Stimulated activated CD4-positive, alpha-beta T cell treated with anti-CD3 and anti-CD28 coated beads, Interleukin-12 subunit alpha, Interleukin-12 subunit beta, amount 100 ng/mL, for 4 hours (primary cell): ENCODE measurements at places on chromosomes 7 and 10.
A peak's percentile ranks its signal among the peaks of the same experiment; 100 is the strongest.

- no peak for DNase-seq
These were observed 3.8 kb downstream of the NFE2L3 start for GRCh38 chr7:26155531-26156375.

GRCh38 chr10:378930-379704 is 243.9 kb downstream of the ZMYND11 start:
- DNase-seq = no peak

- no peak for DNase-seq
These were observed 14.3 kb downstream of the GHRHR start for GRCh38 chr7:30977896-30978564.

DNA sequence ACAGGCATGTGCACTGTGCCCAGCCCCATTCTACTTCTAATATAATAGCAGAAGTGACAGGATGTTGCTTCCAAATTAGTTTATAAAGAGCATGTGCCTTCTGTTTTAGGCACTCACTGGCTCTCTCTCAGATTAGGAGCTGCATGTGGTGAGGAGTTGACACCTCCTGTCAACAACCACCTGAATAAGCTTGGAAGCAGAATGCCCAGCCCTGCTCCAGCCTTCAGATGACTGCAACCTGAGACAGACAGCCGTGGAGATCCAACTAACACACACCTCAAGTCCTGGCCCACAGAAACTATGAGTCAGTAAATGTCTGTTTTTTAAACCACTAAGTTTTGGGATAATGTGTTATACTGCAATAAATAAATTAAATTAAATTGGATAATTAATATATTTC is 54.5 kb downstream of the PARD3 start:
- DNase-seq = no peak

GRCh38 chr7:81064426-81064825 is 145.6 kb upstream of the SEMA3C start:
- DNase-seq = no peak

DNA sequence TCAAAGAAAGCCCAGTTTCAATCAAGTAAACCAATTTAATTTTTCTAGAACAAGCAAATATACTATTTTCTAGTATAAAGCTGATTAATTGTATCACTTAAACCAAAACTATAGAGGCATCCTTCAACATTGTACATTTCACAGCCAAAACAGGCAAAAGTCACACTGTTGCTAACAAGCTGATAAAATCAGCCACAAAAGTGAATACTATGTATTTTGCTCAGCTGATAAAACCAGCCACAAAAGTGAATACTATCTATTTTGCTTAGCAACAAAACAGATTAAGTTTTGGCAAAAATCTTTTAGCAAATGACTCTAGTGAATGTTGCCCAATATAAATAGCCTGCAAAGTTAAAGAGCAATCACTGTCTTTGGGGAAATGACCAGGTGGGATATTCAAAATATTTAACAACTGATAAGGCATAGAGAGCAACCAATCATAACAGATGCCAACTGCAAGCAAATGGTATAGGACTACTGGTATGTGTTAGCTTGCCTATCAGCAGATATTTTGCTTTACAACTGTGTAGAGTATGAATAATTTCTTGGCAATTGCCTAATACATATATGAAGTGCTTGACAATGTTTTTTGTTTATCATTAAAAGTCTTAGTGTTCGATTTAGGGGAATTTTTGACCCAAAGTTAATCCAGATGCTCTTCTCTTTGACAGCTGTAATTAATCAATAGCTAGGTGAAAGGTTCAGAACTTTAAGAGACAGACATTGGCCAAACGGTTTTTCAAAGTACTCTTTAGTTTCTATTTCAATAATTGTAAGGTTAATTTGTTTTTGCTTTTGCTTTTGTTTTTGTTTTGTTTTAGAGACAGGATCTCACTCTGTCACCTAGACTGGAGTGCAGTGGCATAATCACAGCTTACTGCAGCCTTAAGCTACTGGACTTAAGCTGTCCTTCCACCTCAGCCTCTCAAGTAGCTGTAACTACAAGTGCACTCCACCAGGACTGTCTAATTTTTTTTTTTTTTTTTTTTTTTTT is 44.4 kb upstream of the SP4 start:
- DNase-seq = no peak

DNA sequence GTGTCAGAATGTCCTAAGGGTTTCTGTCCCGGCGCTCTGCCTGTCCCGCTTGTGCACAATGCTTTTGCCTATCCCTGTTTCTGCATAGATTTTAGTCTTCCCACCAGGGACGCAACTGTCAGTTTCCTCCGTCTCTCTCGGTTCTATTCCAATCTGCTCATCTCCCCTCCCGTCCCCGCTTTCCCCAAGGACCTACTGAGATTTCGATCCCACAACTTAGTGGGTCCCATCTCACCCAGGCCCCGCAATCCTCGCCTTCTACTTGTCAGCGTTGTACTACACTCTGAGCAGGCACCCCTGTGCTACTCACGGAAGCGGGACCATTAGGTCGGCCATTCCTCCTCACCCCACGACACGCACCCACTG is 519 bp upstream of the ZNF655 start:
- no peak for DNase-seq

GRCh38 chr10:25064401-25064800 is 48.0 kb downstream of the THNSL1 start:
- no peak for DNase-seq

- DNase-seq = no peak
These were observed 118.0 kb downstream of the OTUD1 start for GRCh38 chr10:23556727-23557440.

DNA sequence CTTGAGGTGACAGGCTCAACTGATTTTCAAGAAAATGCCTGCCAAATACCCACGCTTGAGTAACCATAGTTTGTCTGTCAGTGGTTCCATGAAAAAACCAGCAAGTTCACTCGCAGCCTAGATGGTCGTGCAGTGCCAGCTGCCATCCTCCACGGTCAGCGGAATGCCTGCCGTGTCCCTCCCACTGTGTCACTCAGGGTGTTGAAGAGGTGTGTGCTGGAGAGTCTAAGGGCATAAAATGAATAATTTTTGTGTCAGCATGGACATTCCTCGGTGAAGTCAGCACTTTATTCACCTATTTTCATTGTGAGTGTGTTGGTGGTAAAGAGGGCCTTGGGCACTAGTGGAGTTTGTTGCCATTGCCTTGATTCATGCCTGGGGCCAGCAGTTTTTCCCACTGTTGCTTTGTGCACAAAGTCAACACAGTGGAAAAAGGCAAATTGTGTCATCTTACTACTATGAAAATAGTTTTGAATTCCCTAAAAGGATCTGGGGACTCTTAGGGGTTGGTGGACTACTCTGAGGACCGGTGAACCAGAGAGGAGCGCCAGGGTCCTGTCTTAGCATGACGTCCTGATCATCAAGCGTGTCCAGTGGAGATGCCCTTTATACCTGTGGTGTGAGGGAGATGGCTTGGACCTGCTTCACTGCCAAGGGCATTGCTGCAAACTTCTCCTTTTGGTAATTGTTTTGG is 17.6 kb downstream of the MINDY4 start:
- no peak for DNase-seq

- DNase-seq = peak; percentile 82
These were observed at the start of gene DNMBP for GRCh38 chr10:100009793-100010676. DNMBP (minus strand) TSS chr10:100009947; CDS start chr10:99972124, 37,823 bp downstream.

- no peak for DNase-seq
These were observed 52.7 kb downstream of the SRPK2 start for GRCh38 chr7:105336009-105336408.

DNA sequence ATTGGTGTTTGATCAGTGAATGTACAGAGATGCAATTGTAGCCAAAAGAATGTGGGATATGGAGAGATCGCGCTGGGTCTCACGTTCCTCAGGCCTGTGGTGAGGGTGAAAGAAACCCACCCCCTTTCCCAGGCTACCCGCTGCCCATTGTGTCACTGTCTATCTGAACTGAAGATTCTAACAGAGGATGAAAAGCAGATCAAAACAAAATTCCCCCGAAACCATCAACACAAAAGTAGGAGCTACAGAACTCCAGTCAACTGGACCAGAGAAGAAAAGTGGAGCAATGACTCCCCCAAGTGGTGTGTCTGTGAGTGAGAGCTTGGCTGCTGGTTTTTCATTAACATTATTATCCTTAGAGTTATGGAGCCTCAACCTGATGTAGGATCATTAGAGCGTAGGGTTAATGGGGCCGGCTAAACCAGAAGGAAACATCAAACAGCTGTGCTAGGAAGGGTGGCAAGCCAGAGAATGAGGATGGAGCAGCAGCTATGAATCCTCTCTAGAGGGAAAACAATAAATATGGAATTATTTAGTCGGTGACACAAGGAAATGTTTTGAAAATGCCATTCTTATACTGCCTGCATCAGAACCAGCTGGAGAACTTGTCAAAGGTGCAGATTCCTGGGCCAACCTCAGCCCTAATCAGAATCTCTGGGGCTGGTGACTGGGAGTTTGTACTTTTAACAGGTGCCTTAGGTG is 38.3 kb downstream of the AKR1B1 start:
- no peak for DNase-seq

DNA sequence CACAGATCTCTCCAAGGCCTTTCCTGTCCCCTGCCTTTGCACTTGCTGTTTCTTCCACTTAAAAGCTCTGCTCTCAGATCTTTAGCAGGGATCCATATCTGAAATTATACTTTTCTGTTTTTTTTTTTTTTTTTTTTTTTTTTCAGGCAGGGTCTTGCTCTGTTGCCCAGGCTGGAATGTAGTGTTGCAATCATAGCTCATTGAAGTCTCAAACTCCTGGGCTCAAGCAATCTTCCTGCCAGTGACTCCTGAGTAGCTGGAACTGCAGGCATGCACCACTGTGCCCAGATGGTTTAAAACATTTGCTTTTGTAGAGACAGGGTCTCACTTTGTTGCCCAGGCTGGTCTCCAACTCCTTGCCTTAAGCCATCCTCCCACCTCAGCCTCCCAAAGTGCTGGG is 5.0 kb upstream of the TSPAN15 start:
- no peak for DNase-seq

DNA sequence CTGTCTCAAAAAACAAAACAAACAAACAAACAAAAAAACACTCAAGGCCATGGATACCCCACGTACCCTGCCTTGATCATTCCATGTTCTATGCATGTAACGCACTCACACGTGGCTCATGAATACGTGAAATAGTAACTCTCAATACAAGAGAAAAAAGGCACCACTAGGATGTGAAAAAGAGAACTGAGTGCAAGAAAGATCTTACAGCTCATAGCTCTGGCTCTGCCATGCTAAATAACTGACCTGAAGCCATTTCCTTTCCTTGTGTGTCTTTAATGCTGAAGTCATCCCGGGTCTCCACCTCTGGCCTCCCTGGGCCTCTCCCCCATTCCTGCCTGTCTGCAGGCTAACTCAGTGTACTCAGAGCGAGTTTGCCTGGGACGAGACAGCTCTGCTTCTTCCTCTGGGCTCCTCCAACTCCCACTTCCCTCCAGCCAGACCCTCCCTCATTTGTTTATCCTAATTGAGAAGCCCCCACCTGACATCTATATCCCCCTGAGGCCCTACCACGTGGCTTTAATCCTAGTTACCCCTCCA is 117.3 kb downstream of the PRPF18 start:
- DNase-seq = no peak

- DNase-seq = no peak
These were observed 634 bp upstream of the HDAC9 start for GRCh38 chr7:18494821-18495408.

DNA sequence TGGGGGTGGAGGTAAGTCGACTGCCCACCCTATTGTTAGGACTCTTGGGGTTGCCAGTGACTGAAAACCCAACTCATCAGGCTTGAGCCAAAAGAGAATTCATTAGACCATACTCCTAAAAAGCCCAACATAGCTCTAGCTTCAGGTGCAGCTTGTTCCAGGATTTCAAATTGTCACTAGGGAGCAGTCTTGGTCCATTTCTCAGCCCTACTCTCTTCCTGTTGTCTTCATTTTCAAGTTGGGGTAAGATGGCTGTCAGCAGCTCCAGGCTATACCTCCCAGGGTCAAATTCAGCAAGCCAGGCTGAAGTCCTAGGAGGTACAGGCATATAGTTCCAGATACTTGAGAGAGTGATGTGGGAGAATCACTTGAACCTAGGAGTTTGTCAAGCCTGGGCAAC is 14.9 kb upstream of the COL13A1 start:
- DNase-seq = no peak

DNA sequence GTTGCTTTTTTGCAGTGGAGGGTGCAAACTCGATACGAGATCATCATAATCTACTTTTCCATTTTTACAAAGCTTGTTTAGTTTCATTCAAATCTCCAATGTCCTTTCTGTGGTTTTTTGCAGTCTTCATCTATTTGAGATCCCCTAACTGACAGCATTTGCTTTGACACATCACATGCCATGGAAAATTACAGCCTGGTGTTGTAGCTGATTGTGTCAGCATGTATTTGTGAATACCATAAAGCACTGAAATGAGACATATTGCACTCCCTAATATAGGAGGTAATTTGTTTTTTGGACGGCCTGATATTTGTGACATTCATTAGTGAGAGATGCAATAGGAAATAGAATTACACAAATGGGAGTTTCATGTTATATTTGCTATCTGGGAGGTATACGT is 620.8 kb downstream of the KCNMA1 start:
- no peak for DNase-seq

DNA sequence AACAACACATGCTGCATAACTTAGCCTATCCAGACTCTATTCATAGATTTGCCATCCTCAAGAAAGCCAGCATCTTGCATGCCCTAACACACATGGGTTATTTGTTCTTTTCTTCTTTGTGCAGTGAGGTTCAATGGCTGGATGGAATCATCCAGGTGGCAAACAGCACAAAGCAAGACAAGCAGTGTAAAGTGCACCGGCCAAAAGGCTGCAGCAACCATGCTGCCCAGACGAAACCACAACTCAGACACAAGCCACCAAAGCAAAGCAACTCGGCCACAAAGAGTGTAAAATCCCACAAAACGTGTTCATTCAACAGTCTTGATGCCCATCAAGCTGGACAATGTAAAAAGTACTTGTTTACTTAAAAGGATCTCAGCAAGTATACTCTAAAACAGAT is 76.9 kb downstream of the PIP4K2A start:
- DNase-seq = no peak

- DNase-seq = no peak
These were observed 37.1 kb downstream of the MAT1A start for GRCh38 chr10:80252296-80252887.

GRCh38 chr10:131475043-131475442 is 163.5 kb upstream of the TCERG1L start:
- DNase-seq = no peak
